ENCODE measurements at places on chromosomes 5 and 9.

- DNase-seq = no peak
Observed at GRCh38 chr9:36997414-36997813, 36.7 kb downstream of the PAX5 start.

GRCh38 chr9:19148187-19148586, 20.9 kb upstream of the PLIN2 start:
- DNase-seq = no peak

DNA sequence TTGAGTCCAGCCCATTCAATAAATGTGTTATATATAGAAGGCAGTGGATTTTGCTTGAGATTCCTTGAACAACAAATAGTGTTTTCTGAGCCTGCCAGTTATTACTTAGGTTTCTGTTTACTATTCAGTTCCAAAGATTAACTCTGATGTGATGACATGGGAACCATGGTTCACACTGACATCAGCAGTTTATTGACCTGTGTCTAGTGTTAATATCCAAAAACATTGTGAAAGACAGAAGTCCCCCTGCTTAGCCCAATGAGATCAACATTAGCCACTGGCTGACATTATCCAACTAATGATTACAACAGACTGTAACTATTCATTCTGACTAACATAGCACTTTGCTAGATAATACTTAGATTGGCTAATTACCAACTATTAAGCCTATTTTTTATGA, 14.9 kb downstream of the APBA1 start:
- DNase-seq = no peak

DNA sequence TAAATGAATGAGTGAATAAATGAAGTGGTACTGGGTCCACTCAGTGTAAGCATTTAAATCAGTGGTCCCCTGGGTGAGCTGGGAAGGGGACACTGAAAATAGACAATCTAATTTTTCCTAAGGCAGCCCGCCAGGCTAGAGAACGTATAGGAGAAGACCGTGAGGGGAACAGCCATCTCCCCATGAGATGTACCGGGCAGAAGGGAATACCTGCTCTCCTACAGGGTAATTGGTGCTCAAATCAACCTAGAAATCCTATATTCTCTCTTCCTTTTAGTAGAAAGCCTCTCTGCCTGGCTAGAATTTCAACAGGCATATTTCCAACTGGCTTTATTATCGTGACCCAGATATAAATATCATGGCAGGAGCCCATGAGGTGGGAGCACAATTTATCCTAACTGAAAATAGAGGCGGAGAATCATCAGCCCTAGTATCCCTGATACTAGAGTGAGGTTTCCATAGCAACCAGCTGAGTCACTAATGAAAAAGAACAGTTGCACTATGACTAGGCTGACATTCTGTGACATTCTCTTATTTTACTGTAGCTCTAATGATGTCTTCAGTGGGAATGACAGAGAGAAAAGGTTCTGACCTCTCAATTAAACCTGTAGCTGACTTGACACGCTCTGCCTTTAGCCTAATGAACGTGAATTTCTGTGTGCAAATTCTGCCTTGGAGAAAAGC, 96.5 kb upstream of the CAST start:
- DNase-seq = no peak

DNA sequence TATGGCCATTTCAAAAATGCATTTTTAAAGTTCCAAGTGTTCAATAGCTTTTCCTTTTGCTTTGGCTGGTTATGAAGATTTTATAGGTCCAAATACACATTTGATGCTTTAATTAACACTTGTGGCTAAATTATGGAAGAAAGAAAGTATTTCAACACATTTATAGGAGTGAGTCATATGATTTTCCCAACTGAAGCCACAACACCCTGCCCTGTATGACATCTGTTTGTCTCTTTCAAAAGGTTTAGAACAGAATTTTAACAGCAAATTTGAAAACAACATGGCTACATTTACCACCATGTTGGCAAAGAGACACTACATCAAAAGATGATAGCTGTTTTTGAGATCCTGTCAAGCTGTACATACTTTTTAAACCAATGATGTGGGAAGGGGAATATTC, 99.4 kb downstream of the TMEM174 start:
- no peak for DNase-seq

DNA sequence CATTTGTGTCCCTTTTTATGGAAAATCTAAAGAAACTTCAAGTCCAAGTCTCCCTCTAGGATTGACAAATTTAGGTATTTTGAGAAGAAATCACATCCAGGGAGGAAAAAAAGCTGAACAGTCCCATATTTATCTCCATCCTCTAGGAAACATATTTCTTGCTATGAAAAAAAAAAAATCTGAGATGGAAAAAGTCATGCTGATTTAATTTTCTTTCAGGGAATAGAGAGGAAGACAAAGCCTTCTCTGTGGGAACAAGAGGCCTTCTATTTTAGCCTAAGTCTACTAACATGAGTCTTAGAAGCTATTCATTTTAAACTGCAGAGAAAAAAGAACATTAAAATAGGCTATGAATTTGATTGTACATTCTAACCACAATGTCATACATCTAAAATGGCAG, 63.1 kb upstream of the CDK5RAP2 start:
- no peak for DNase-seq

DNA sequence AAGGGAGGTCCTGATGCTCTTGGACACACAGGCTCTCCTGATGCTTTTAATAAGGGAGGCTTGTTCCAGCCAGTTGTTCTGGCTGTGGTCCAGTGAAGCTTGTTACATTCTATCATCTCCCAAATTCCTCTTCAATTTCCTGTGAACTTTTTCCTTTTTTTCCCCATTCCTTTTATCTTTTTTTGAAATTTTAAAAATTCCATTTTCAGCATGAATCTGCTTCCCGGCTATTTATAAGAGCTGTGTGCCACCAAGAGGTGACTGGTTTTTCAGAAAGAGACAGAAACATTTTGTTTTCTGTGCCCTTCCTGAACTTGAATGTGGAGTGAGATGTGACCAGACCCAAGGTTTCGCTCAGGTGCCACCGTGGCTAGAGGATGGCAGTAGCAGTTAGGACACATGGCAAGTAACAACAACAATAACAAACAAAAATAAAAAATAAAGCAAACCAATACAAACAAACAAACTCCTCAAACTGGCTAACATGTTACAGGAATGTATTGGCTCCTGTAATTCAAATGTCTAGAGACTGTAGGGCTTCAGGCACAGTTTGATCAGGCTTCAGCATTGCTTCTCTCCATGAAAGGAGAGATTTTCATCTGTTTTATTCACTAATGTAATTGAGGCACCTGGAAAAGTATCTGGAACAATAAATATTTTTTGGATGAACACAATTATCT, 121.1 kb downstream of the BOD1 start:
- no peak for DNase-seq

DNA sequence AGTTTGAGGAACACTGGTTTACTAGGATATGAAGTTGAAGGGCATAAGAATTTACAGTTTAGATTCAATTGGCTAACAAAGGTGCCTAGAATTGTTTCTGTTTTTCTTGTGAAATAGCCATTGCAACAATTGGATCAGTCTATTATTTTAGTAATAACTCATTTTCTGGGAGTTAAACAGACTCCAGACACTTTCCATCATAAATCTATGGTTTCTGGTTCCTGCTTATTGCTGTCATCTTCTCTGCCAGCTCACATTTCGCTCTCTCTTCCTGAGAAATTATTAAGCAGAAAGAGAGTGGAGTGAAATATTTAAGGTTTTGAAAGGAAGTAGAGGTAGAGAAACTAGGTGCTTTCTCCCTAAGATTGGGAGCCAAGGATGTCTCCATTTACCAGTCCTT, 165.1 kb upstream of the PRR16 start:
- DNase-seq = no peak

DNA sequence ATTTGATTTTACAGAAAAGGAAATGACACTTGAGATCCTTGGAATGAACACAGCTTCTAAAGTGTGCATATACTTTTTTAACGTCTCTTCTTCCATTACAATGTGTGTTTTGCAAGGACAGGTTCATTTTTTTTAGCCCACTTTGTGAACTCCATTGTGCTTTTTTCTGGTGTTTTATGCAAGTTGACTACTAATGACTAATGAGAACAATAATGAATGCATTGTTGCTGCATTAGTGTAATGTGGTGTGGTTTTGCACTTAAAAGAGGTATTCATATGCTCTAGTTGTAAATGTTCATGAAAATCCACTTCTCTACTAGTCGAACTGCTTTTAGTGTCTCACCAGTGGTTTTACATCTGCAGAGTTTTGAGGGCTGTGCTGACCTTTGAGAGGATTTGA, 93.6 kb downstream of the UHRF2 start:
- DNase-seq = no peak

DNA sequence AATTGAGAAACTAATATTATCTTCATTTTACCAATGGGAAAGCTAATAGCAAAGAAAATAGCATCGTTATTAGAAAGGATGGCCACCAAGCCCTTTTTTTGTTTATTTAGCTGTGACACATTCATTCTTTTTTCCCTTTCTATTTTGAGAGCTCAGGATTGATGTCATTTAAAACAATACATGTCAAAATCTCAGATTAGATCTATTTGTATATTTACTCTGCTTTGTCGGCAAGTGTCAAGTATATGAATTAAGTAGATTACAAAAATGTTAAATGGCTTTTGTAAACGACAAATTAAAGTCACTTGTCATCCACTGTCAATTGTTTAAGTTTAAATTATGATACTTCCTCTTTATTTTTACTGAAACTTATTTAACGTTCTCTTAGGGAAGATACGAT, 118.9 kb downstream of the PAM start:
- no peak for DNase-seq

- DNase-seq = no peak
Observed at GRCh38 chr9:79583952-79584654, 12.3 kb downstream of the TLE4 start.

DNA sequence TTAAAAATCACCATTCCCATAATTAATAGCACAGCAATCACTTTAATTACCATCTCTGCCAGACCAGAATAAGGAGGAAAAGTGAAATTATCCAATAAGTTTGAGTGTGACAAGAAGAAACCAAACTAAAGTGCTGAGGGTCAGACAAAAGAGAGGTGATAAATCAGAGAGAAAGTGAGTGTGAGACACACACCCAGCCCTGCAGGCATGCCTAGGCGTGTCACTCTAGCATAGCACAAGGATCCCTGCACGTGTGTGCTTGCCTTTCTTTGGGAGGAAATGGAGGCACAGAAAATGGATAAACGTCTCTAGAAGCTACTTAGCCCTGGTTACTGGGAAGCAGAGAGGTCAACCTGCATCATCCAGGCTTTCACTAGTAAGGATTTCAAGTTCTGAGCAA, 56.2 kb downstream of the SEMA6A start:
- DNase-seq = no peak

DNA sequence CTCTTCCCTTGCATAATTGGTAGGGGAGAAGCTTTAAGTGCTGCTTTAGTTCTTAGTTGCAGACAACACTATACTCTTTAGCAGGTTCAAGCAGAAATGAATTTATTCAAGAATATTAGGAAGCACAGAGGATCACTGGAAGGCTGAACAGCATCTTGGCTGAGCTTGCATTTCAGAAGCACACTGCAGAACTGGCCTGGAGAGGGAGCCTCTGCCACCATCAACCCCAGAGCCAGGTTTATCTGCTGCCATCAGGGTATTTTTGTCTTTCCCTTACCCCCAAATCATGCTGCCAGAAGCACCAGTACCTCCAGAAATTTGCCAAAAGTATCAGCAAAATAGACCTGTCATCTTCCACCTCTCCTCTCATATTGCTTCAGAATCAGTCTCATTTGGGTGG, 440.7 kb downstream of the DMAC1 start:
- DNase-seq = no peak

- DNase-seq = no peak
Observed at GRCh38 chr9:136665704-136666371, 3.1 kb downstream of the EGFL7 start.

GRCh38 chr5:146962801-146963355, 84.3 kb upstream of the PPP2R2B start:
- DNase-seq = no peak

DNA sequence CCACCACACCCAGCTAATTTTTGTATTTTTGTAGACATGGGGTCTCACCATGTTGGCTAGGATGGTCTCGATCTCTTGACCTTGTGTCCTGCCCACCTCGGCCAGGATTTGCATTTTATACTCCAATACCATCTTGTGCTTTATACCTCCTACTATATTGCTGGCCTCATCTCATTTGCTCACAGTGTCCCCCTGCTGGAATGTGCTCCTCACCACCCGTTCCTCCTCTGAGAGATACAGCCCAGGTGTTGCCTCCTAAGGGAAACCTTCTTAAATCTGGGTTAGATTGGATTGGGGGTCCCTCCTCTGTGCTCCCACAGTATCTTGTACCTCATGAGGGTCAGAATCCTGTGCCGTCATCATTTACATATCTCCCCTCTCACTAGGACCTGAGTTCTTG, 131.7 kb downstream of the PAPPA start:
- DNase-seq = no peak

- DNase-seq = no peak
Observed at GRCh38 chr9:32782476-32783167, 718 bp upstream of the TMEM215 start.

DNA sequence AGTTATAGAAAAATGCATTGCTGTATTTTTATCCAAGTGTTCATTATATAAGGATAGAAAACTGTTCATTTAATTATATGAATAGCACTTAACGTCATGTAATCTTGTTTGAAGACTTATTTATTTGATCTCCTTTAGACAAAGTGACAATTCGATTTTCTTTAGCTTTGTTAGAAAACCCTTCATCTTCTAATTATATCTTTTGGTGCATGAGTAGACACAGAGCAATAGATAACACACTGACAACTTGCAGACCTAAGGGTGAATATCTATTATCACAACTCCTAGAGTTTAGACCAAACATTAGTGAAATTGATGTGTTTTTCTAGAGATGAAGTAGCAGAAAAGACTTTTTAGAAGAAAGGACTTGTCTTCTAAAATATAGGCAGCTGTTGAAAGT, 446.4 kb upstream of the SEMA6A start:
- DNase-seq = no peak

- DNase-seq = no peak
Observed at GRCh38 chr9:88767504-88767790, 223.8 kb upstream of the S1PR3 start.

DNA sequence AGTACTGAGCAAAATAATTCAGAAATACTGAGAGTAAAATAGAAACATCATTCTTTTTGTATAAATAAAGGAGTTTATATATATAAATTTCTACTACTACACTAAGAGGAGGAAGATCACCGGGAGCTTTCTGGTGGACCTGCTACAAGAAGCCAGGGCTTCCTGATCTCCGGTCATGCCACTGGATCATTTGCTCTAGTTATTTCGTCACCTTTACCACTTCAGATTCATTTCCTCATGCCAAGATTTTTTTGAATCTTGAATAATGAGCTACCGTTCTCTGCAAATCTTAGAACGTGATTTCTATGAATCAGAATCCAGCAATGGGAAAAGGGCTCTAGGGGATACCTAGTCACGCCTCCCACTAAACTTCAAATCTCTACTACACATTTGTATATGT, 51.9 kb upstream of the TBC1D9B start:
- no peak for DNase-seq

GRCh38 chr9:35691334-35691650, 1.6 kb upstream of the TPM2 start:
- no peak for DNase-seq

DNA sequence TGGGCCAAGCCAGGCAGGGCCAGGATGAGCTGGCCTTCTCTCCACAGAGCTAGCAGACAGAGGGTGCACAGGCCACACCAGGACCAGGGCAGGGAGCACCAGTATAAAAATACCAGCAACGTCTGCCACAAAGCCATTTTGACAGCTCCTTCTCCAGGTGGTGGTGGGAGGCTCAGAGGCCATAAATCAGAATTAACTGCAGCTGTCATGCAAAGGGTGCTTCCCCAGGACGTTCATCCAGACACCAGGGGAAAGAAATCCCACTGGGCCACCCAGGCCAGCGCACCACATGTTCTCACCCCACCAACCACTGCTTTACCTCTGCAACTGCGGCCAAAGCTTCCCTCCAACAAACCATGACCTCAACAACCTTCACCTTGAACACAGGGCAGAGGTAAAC, 403.7 kb upstream of the TRPC7 start:
- no peak for DNase-seq

Data from NCI-H2081 treated with DMSO at 0.1 percent for 48 hours (cell line).